Urinary bladder (tissue), 4 donors: ENCODE measurements at places on chromosomes 3 and 15.

GRCh38 chr15:66188464-66188863 is 65.1 kb downstream of the MEGF11 start:
- DNase-seq = no peak

DNA sequence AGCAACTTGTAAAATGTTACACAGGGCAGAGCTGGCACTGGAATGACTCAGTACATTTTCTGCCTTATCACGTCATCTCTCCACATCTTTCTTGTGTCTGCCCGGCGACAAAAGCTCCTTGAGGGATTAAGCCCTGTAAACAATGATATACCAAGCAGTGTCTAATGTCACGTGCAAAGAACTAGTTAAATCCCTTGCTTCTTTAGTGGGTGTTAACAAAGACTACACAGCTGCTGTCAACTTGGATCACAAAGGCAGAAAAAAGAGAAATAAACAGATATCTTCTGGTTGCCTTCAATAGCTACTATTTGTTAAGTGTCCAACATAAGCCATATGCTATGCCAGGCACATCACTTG is 48.1 kb upstream of the FRMD4B start:
- DNase-seq = no peak

- no peak for DNase-seq
These were observed 518.4 kb upstream of the UBE2E2 start for GRCh38 chr3:22684739-22685138.

DNA sequence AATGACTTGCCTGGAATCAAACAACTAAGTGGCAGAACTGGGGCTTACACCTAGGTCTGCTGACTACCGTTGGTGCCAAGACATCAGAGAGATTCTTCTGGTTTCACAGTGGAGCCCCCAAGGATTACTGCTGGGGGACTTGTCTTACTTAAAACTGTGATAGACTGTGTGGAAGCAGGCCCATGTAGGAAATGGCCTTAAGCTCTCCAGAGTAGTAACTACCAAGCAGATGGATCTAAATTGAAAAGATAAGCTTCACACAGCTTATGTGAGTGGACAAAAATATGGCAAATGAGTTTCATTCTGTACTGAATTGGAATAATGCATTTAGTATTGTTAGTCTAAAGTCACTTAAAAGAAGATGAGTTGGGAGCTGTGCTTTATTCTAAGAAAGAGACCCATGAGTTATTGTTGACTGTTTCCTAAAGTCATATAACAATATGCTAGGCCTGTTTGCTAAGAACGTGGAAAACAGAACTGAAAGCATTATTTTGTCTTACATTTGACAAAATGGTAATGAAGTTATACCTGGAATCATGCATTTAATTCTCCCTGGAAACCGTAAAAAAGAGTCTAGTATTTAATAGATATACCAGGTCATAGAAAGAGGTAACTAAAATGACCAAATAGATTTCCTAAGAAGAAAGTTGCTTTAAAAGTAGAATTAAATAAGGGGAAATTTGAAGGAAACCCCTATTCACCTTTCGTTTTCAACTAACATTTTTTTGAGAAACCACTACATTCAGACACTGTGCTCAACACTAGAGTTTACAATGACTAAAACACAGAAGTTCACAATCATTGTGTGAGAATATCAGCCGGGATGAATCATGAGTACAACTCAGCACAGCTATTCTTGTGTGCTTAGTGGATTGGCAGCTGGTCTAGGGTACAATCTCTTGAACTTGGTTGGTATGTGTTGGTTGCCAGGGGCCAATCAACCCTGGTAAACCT is 13.0 kb upstream of the MAPK6 start:
- DNase-seq = no peak
